ENCODE measurements at places on chromosomes 13 and 19.

DNA sequence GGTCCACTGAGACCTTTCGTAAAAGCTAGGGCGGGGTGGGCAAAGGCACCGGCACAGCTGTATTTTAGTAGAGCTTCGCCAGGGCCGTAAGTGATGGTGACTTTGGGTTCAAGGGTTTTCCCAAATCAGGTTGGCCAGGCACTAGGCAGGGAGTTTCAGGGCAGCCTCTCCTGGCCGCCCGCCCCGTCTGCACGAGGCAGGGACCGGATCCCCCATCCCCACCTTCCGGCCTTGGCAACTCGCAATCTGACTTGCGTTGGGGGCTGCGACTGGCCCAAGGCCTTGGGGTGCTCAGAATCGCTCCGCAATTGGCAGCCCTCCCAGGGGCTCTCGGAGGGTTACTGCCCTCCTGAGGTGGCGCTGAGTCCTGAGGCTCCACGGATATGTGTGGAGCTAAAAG lies 4.1 kb upstream of the ZIC5 start:
- no peaks in the 10 kb centered on the region for H3K36me3 ChIP-seq
- peak; percentile 8 for DNase-seq
- H3K27me3 ChIP-seq = peaks cover 84% of the 10 kb centered on the region
- H3K27ac ChIP-seq = no peak overlapping the region
- no peak overlapping the region for H3K4me3 ChIP-seq

- H3K4me3 ChIP-seq = no peak overlapping the region
- DNase-seq = peak; percentile 50
- H3K27me3 ChIP-seq = no peaks in the 10 kb centered on the region
- peaks cover 14% of the 10 kb centered on the region for H3K36me3 ChIP-seq
- H3K4me1 ChIP-seq = no peaks in the 10 kb centered on the region
- no peak overlapping the region for H3K27ac ChIP-seq
These were observed 77.8 kb downstream of the TUBGCP3 start for GRCh38 chr13:112510002-112510780.

DNA sequence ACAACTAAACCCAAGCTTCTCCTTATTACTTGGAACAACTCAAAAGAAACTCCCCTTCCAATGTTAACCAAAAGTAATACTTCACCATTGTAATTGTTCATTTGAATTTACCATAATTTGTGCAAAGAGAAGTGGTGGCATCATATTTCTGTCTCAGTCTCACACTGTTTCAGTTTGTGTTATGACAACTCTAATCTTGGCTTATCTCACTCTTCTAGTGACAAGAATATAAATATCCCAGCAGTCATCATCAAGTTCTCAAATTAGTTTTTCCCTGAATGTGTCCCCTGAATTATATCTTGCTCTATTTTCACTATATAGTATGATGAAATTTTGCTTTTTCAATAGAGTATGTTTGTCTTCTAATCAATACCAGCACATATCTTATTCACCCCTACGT lies 681.4 kb upstream of the PRR20A start:
- no peak overlapping the region for H3K27ac ChIP-seq
- H3K4me1 ChIP-seq = no peaks in the 10 kb centered on the region
- no peaks in the 10 kb centered on the region for H3K36me3 ChIP-seq
- no peak for DNase-seq
- no peak overlapping the region for H3K4me3 ChIP-seq
- no peaks in the 10 kb centered on the region for H3K27me3 ChIP-seq

GRCh38 chr19:39759457-39760184 lies 19.0 kb upstream of the LEUTX start:
- no peak for DNase-seq
- no peak overlapping the region for H3K4me3 ChIP-seq
- H3K4me1 ChIP-seq = no peaks in the 10 kb centered on the region
- no peaks in the 10 kb centered on the region for H3K27me3 ChIP-seq

DNA sequence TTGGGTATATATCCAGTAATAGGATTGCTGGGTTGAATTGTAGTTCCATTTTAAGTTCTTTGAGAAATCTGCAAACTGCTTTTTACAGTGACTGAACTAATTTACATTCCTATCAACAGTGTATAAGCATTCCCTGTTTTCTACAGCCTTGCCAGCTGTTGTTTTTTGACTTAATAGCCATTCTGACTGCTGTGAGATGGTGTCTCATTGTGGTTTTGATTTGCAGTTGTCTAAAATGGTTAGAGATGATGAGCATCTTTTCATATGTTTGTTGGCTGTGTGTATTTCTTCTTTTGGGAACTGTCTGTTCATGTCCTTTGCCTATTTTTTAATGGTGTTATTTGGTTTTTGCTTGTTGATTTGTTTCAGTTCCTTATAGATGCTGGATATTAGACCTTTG lies 4.0 kb upstream of the ZNF222 start:
- no peak overlapping the region for H3K27ac ChIP-seq
- H3K4me1 ChIP-seq = no peaks in the 10 kb centered on the region
- no peak for DNase-seq
- no peaks in the 10 kb centered on the region for H3K36me3 ChIP-seq

GRCh38 chr13:94435604-94436226 lies 43.8 kb downstream of the DCT start:
- no peak for DNase-seq
- H3K27ac ChIP-seq = no peak overlapping the region
- H3K4me3 ChIP-seq = no peak overlapping the region

DNA sequence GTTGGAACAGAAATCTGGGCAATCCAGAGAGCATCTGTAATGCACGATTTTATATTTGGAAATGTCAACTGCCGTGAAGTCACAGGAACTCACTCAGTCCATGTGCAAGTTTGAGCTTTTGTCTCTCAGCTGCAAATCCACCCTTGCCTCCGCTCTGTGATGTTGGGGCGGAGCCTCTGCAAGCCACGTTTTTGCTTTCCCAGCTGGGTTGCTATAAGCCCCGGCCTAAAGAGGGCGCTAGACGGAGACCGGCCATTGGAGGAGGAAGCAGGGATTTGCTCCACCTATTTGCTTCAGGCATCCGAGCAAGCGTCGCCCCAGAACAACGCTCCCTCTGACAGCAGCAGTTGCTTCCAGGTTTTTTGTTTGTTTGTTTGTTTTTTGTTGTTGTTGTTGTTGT lies 56.2 kb downstream of the TRPM4 start:
- no peak for DNase-seq
- H3K36me3 ChIP-seq = no peaks in the 10 kb centered on the region
- no peaks in the 10 kb centered on the region for H3K4me1 ChIP-seq
- no peak overlapping the region for H3K4me3 ChIP-seq
- no peaks in the 10 kb centered on the region for H3K27me3 ChIP-seq

Data from lung (tissue), 17 donors.